ENCODE measurements at places on chromosomes 7 and 10.
A peak's percentile ranks its signal among the peaks of the same experiment; 100 is the strongest.

DNA sequence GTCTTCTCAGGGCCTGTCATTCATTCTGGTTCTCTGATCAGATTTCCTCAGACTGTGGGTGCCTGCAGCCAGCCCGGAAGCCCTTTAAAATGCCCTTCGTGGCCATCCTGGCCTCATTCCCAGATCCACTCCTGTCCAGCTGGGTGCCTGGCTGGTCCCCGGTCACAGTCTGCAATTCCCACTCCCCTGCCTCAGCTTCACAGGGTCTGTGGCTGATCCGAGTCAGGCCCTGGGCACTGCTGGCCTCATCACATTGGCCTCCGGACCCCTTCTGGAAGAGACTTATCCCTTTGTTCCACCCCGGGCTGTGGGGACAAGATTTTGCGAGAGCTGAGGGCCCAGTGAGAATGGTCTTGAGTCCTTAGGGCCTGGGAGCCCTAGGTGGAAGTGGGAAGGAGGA lies 12.1 kb downstream of the DOCK1 start:
- no peak for DNase-seq

DNA sequence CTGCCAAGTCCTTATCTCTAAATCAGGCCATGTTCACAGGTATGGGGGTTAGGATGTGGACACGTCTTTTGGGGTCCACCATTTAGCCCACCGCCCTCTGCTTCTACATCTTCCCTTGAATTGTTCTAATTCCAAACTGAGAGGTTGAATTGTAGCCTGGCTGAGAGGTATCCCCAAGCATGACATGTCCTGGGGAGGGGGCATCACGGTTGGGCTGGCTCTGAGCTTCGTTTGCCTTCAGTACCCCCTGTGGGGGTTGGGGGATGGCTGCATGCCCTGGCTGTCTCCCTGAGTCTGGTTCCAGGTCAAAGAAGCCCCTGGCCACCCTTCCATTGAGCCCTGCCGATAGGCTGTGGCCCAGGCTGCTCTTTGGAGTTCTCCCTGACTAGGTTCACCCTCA lies 204.6 kb downstream of the GLRX3 start:
- DNase-seq, result no peak

DNA sequence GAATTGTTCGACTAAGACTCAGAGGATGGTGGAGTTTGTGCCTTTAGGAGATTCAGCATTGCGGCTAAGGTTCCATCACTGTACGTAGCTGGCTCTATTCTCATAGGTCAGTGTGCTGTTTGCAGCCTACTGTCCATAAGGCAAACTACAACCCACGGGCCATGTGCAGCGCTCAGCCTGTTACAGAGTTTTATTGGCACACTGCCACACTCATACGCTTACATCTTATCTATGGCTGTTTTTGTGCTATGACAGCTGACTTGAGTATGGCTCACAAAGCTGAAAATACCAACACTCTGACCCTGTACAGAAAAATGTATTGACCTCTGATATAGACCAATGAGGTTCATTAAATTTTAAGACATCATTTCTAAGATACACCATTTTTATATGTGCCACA lies 114.5 kb downstream of the ARID5B start:
- no peak for DNase-seq

GRCh38 chr7:81608748-81609382 lies 161.0 kb downstream of the HGF start:
- no peak for DNase-seq

GRCh38 chr10:29304995-29305335 lies 16.1 kb downstream of the LYZL1 start:
- DNase-seq, result no peak

DNA sequence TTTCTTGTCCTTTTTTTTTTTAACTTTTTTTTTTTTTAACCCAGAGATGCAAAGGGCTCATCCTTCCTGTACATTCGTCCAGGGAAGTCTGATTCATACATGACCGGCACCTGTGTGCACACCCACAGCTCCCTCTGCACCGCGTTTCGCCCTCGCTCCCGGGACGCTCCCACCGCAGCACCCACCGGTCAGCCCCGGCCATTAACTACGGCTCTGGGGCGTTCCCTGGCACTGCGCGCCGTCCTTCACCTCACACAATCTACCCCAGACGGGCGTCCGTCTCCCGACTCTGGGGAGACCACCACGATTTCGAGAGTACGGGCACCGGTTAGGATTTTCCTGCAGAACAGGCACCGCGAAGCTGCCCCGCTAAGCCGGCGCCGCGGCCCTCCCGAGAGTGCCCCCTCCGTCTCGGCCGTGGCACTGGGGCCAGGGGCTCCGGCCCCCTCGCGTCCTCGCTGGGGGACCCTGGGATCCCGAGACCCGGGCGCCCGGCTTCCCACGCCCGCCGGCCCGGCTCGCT lies 452 bp downstream of the ATE1 start:
- no peak for DNase-seq

GRCh38 chr10:80590585-80591125 lies 53.0 kb downstream of the SH2D4B start:
- no peak for DNase-seq

DNA sequence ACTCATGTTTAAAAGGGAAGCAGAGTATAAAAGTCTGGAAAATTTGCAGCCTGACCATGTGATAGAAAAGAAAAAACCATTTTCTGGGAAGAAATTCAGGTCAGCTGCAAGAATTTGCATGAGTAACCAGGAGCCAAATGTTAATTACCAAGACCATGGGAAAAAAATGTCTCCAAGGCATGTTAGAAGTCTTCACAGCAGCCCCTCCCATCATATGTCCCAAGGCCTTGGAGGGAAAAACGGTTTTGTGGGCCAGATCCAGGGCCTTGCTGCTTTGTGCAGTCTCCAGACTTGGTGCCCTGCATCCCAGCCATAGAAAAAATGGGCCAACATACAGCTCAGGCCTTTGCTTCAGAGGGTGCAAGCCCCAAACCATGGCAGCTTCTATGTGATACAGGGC lies 1019.6 kb upstream of the SORCS1 start:
- no peak for DNase-seq

- peak; percentile 65 for DNase-seq
Measured at GRCh38 chr10:112375721-112376395, 1.9 kb downstream of the ACSL5 start.

- DNase-seq, result no peak
Measured at GRCh38 chr7:1028775-1029636, 15.3 kb upstream of the GPR146 start.

DNA sequence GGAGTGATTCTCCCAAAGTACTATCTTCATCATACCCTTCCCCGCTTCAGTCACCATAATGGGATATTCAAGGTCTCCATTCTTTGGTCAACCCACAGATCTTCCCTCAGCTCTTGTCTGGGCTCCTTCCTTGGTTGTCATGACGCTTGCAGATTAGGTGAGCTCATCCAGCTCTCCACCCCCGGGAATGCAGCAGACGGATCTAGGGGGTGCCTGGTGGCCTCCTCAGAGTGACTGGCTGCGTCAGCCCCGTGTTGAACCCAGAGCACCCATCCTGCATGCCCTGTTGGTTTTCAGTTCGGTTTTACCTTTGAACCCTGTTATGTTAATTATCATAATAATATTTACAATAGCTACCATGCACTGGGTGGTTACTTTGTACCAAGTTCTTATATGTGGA lies 6.4 kb downstream of the NEURL1 start:
- DNase-seq, result no peak

- DNase-seq, result peak; percentile 66
Measured at GRCh38 chr10:78045237-78045636, 11.6 kb downstream of the RPS24 start.

GRCh38 chr7:154721086-154721485 lies 281.8 kb downstream of the PAXIP1 start:
- DNase-seq, result no peak

DNA sequence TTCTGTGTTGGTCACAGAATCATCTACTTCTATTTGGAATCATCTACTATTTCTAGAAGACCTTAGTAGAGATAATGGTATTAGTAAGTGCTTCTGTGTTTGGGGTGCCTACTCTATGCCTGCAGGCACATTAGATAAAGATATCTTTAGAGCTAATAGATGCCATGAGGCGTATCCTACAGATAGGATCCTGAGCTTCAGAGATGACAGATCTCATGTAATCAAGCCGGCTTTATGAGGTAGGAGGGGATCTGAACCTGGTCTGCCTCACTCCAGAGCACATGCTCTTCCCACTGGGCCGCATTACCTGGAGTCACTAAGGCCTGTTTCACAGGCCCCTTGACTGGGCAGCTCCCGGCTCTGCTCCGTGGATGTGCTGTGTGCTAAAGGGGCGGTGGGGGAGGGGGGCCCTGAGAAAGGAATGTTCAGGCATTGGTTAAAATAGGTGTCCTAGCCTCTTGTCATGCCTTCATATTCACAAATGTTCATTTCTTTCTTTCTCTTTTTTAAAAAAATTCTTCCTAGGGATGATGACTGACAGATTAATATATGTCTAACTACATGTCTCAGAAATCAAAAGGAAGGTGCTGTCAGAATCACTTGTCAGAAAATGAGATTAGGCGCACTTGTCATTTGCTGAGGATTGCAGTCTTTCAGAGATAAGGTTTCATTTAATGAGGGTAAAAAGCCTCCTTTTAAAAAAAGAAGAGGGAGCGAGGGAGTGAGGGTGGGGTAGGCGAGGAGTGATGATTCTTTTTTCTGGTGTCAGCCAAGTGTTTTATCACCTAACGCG lies 458.0 kb upstream of the GALNT17 start:
- DNase-seq, result no peak

GRCh38 chr7:73812996-73813395 lies 17.8 kb upstream of the CLDN4 start:
- no peak for DNase-seq

GRCh38 chr10:10914144-10914543 lies 103.5 kb upstream of the CELF2 start:
- no peak for DNase-seq

DNA sequence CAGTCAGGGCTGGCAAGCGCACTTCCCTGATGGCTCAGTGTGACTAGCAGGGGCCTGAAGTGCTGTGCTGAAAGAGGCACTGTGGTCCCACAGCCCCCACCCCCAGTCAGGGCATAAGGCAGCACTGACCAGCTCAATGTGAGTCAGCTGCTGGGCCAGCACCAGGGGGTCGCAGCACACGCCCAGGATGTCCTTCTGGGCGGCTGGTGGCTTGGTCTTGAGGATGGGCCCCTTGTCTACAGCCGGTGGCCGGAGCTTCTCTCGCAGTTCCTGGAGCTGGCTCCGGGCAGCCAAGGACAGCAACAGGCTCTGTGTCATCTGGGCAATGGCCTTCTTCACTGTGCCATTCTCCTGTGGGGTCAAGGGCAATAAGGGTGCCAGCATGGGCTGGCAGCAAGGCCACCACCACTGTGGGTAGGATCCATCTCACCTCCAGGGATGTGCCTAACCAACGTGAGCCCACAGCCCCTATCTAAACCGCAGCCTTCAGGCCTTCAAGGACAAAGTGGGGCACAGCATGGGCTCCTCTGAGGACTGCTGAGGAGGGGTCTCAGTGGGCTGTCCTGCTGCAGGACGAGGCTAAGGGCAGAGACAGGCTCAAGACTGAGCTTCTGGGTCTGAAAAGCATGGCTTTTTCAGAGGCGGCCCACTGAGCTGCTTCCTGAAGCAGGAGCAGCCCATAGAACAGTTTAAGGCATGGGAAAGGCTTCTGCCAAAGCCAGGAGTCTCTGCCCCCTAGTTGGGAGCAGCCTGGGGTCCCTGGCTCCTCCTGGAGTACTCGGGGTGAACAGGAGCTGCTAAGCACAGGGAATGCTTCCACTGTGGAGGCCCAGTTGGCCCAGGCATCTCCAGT lies 62.5 kb downstream of the CSGALNACT2 start:
- DNase-seq, result no peak

DNA sequence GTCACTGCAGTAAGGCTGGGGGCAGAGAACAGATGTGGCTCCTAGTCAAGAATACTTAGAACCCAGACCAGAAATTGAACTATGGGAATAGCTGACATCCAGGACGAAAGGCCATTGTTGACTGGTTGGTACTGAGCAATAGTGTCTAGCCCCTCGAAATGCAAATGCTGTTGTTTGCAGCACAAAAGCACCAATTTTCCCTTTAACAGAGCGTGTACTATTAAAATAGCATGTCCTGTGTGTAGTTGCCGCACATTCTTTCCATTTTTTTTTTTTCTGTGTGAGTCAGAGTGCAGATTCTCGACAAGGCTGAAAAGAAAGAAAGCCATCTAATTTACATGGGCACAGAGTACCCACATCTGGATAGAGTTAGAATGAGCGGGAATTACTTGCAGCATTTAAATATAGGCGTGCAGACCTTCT lies 302.4 kb downstream of the PTEN start:
- DNase-seq, result no peak

DNA sequence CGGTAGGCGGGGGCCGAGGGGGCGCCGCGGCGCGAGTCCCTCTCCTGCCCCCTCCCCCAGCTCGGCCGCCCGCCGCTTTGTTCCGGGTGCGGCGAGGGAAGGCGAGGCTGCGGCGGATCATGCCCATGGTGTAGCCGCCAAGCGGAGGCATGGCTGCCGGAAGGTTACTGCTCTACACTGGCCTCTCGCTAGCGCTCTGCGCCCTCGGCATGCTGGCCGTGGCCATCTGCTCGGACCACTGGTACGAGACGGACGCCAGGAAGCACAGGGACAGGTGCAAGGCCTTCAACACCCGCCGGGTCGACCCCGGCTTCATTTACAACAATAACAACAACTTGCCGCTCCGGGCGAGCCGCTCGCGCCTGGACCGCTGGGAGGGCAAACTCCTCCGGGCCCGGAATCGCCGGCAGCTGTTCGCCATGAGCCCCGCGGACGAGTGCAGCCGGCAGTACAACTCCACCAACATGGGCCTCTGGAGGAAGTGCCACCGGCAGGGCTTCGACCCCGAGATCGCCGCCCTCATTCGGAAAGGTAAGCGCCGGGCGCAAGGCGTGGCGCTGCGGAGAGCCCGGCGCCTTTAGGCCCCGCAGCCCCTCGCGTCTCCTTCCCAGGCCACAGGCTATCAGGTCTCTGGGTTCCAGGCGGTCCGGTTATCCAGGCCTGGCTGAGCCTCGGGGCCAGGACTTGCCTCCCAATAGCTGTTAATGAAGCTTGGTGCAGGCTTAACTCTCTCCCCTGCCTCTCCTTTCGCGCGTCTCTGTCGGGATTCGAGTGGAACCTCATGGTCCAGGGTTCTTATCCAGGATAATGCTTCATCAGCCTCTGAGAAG lies 513 bp downstream of the TMEM178B start:
- no peak for DNase-seq

GRCh38 chr7:46245586-46246111 lies 324.6 kb upstream of the IGFBP3 start:
- DNase-seq, result no peak

GRCh38 chr10:50224330-50224952 lies 26.9 kb downstream of the ASAH2 start:
- peak; percentile 53 for DNase-seq

- DNase-seq, result no peak
Measured at GRCh38 chr7:46752881-46753366, 829.0 kb downstream of the TNS3 start.

- DNase-seq, result no peak
Measured at GRCh38 chr10:27446091-27446918, 57.8 kb upstream of the RAB18 start.

- no peak for DNase-seq
Measured at GRCh38 chr10:43962346-43963191, 313.9 kb upstream of the ZNF32 start.

Measured in GM12864 (cell line).